SK-N-SH treated with all-trans-retinoic acid at 6 μM for 48 hours (cell line): ENCODE measurements at places on chromosomes 12 and 14.

- ATAC-seq, result peak; percentile 80
Measured at GRCh38 chr14:72104011-72104613, 171.9 kb downstream of the RGS6 start.

DNA sequence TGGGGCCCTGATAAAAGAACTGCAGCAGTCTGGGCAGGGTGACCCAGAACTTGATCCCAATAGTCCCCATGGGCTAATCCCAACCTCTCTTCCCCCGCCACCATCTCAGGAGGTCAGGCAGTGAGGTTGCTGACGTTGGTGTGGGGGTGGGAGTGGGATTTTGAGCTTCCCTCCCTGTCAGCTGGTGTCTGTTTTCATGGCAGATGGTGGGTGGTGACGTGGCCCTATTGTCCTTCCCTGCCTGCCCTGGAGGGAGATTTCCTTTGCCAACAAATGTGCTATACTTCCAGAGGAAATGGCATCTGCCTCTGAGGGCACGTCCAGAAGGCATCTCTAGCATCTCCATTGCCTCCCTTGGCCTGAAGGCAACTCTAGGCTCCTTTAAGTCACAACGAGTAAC lies 37.7 kb downstream of the NEUROD4 start:
- ATAC-seq, result no peak

- no peak for ATAC-seq
Measured at GRCh38 chr14:97387252-97387874, 590.2 kb downstream of the VRK1 start.

DNA sequence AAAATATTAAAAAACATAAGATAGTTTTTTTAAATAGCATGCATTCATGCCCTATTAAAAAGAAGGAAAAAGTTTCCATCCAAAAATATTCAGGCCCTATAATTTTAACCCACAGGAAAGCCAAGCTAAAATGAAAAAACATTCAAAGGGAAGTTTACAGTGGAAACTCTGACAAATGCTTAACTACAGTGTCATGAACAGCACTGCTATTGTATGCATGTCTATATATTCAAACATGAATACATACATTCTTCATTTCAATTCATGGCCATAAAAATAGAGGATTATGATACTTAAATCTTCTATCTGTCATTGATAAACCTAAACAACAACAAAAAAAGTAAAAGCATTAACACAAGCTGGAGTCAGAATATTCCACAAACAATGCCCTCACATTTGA lies 67.4 kb downstream of the PPP2R5E start:
- no peak for ATAC-seq

DNA sequence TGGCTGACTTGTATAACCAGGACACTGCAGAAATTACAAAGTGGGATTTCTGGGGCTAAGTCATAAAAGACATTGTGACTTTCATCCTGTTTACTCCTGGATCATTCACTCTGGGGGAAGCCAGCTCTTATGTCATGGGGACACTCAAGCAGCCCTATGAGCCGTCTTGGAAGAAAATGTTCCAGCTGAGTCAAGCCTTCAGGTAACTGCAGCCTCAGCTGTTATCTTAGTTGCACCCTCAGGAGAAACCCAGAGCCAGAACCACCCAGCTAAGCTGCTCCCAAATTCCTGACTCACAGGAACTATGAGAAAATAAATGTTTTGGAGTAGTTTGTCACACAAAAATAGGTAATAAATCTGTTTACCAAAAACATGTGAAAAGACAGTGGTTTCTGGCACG lies 43.1 kb upstream of the GXYLT1 start:
- ATAC-seq, result no peak

DNA sequence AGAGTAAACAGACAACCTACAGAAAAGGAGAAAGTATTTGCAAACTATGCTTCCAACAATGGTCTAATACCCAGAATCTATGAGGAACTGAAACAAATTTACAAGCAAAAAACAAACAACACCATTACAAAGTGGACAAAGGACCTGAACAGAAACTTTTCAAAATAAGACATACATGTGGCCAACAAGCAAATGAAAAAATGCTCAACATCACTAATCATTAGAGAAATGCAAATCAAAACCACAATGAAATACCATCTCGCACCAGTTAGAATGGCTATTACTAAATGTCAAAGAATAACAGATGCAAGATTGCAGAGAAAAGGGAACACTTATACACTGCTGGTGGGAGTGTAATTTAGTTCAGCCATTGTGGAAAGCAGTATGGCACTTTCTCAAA lies 125.8 kb downstream of the C12orf42 start:
- no peak for ATAC-seq

DNA sequence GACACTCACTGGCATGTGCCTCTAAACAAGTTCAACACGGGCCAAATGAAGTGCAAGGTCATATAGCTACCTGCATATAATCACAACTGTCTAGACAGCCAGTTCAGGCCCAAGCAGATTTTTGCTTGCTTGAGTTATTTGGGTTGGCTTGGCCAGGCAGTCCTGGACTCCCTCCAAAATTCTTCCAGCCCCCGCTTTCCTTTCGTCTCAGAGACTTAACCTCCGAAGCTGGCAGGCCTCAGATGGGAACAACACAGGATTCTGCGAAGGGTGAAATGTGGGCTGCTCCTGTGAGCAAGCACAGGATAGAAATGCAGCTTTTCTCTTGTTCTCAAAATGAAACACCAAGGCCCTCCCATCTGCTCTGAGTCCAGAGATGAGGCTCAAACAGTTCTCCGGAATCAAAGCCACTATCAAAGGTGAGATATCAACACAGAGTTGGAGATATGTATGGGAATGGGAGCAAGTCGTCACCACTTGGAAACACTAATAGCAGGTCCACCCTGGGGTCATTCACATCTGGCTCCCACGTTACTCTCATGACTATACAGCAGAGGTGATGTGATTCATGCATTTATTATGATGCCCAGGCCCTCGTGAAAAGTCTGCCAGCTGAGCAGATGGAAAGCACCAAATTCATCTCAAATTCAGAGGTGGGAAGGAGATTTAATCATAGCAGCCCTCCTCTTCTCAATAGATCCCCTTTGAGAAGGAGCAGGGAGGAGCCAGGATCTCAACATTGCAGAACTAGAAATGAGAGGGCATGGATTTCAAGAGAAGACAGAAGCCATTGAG lies 389.8 kb downstream of the NUAK1 start:
- peak; percentile 34 for ATAC-seq

DNA sequence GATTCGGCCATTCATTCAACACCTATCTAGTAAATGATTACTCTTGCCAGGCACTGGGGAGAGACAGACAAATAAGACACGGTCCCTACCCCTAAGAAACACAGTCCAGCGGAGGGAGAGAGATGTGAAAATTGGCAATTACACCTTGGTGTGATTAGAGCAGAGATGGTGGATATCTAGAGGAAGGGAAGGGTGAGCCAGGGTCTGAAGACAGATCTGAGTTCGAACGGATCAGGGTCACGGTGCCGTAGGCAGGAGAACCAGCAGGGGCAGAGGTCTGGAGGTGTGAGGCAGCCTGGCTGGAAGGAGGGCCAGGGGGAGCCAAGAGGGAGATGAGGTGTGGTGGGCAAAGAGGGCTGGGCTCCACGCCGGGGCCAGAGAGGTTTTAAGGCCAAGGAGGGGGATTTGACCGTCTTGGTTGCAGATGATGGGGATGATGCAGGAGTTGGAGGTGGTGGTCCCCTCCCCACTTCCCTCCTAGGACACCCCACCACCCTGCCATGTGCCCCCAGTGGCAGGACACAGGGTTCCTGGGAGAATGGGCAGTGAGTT lies 27.1 kb downstream of the FAM222A start:
- no peak for ATAC-seq

DNA sequence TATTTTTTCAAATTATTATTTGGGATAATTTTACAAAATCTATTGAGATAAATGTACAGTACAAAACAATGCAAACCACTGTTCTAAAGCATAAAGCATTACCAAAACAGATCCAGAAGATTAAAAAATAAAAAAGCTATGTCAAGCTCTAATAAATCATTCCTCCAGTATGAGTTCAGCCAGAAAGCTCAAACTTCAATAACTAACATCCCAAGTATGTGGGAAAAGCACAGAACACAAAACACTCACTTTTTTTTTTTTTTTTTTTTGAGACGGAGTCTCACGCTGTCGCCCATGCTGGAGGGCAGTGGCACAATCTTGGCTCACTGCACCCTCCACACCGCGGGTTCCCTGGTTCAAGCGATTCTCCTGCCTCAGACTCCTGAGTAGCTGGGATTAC lies 11.3 kb downstream of the SAV1 start:
- no peak for ATAC-seq

DNA sequence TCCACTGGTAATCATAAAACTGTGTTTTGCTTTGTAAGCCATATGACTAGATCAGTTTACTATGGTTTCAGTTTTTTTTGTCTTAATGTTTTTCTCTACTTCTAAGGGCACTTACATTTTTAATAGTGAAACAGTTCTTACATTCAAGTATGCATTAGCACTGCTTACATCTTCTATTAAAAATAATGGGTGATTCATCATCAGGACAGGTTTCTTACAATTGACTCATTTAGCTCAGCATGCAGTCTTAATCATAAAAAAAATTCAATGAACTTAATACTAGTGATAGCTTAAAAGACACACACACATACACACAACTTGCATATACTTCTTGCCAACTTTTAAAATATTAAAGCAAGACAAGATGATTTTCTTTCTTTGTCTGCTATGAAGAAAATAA lies 845.7 kb upstream of the USP15 start:
- ATAC-seq, result no peak

DNA sequence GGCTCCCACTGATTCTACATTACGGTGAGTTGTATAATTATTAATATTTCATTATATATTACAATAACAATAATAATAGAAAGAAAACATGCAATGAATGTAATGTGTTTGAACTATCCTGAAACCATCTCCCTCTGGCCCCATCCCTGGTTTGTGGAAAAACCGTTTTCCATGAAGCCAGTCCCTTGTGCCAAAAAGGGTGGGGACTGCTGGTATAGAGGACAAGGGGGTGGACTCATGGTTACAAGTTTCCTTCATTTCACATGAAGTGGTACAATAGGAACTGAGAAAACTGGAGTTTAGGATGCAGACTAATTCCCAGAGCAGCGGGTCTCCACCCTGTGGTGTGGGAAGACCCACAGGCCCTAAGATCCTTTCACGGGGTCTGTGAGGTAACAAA lies 3.0 kb upstream of the C1RL start:
- no peak for ATAC-seq

- ATAC-seq, result no peak
Measured at GRCh38 chr14:105151084-105151837, 17.3 kb downstream of the JAG2 start.

DNA sequence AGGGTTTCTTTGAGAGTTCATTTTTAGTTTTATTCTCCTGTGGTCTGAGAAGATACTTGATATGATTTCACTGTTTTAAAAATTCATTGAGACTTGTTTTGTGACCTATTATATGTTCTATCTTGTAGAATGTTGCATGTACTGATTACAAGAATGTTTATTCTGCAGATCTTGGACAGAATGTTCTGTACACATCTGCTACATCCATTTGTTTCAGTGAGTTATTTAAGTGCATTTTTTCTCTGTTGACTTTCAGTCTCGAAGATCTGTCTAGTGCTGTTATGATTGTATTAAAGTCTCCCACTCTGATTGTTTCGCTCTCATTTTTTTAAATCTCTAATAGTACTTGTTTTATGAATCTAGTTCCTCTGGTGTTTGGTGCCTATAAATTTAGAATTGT lies 1319.8 kb downstream of the TMEM121 start:
- ATAC-seq, result no peak

DNA sequence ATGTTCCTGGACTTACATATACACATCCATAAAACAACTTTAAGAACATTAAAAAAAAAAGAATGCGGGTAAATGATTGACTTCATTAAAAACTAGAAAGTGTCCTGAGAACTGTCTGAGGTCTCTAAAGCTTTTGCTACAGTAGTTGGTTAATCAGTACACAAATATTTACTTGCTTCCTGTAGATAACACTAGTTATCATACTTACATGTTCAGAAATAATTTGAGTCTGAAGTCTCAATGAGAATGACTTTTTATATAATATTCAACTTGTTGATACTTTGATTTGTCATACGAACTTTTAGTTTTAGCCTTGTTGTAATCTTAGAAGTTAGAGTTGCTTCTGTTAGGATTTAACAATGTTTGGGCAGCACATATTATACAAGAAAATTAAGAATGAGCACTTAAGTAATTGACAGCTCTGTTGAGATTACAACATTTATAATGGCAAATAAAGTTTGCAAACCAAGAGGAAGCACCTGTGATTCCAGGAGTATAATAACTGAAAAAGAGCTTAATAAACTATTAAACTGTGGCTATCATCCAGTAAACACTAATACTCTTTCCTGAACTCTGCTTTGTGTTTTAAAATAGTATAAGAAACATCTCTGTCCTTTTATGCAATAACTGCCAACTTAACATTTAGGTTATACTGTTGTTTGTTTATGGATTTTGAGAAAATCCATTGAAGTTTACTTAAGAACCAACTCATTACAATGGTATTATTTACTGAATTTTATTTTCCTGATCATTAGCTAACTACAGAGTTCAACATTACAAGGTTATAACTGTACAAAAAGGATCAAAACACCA lies 131.7 kb downstream of the MIPOL1 start:
- no peak for ATAC-seq

GRCh38 chr12:87051621-87052020 lies 795.4 kb upstream of the MGAT4C start:
- ATAC-seq, result no peak

DNA sequence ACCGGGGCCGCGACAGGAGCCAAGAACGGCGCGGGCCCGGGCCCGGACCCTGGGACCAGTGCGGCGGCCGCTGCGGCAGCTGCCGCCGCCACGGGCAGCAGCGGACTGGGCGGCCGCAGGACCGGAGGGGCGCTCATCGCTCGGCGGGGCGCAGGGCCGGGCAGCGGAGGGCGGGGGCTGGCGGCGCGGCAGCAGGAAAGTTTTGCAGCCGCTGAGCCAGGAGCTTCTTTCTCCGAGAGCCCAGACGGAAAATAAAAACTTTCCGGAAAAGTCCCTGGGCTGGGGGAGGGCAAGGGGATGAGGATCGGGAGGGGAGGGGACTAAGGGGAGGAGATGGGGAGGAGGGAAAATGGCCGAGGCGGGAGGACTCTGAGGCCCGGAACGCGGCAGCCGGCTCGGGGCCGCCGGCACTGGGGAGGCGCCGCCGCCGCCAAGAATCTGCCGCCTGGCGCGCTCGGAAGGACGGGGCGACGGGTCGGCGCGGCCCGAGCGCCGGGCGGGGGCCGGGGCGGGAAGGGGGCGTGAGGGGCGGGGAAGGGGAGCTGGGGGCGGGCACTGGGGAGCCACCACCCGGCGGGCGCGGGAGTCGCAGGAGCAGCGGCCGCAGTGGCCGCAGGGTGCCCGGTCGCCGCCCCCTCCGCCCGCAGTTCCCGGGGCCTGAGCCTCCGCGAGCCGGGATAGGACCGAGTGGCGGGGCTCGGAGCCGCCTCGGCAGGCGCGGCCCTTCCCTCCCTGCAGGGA lies at the start of gene PRKD1:
TSS of gene PRKD1 (minus strand) at position 472 of the 741 bp plus-strand sequence.
- peak; percentile 76 for ATAC-seq
